ENCODE measurements at places on chromosomes 6 and 20. TPM values are rescaled to one million over a fixed set of nuclear protein-coding genes. Genes with fewer than 3 reads are reported as not detected.

- peak; percentile 46 for DNase-seq
These were observed 54.9 kb upstream of the FRMD1 start for GRCh38 chr6:168133687-168134559.

DNA sequence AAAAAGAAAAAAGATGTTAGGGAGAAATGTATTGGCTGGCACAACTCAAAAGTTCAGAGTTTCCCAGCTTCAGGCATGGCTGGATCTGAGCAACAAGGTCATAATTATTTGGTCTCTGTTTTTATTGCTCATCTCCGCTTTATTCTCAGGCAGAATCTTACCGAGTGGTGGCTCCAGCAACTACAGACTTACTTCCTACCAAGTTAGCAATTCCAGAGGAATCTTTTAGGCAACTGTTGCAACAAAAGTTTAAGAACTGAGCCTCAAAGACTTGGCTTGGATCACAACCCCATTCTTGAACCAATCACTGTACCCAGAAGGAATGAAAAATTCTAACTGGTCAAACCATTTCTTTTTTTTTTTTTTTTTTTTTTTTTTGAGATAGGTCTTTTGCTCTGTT, 35.5 kb upstream of the NCOA3 start:
- DNase-seq: no peak

DNA sequence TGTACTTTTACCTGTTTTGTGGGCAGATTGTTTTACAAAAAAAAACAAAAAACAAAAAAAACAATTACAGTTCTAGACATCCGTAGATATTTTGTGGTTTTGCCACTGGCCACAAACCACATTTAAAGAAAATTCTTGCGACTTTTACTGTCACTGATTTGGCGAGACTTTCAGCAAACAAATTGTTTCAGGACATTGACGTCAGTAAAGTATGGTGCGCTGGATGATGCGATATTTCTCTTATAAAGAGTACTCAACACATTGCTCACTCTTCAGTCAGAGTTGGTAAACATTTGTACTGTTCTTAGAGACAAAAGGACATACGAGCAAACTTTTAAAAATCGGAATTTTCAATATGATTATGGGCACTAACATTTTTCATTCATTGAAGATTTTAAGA, 229.8 kb downstream of the HAO1 start:
- no peak for DNase-seq

- no peak for DNase-seq
These were observed 170.7 kb downstream of the SLC16A10 start for GRCh38 chr6:111258010-111258409.

DNA sequence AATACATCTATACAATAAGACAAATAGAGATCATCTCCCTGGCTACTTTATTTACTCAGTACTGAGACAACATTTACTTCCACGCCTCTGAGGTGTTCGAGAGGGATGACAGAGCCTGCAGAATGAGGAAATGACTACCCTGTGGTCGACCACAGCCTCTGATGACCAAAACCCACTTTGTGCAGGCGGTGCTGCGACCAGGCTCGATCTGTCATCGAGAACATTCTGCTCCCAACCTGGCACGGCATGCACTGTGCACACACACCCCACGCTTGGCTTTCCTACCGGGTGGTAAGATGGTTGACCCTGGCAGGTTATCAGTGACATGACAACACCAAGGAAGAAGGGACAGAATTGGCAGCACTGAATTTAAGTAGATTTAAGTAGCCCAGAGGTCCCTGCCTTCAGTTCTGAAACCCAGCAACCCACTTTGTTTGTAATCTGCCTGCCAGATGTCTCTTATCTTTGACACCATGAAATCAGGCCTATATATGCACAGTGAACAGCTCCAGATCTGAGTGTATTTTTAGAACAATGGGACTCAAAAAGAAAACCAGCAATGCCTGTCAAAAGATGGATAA, 42.6 kb downstream of the TTI1 start:
- DNase-seq: no peak

- no peak for DNase-seq
These were observed 481.5 kb downstream of the CD109 start for GRCh38 chr6:74177506-74177905.

- no peak for DNase-seq
These were observed 28.1 kb downstream of the ROS1 start for GRCh38 chr6:117397536-117398227.

DNA sequence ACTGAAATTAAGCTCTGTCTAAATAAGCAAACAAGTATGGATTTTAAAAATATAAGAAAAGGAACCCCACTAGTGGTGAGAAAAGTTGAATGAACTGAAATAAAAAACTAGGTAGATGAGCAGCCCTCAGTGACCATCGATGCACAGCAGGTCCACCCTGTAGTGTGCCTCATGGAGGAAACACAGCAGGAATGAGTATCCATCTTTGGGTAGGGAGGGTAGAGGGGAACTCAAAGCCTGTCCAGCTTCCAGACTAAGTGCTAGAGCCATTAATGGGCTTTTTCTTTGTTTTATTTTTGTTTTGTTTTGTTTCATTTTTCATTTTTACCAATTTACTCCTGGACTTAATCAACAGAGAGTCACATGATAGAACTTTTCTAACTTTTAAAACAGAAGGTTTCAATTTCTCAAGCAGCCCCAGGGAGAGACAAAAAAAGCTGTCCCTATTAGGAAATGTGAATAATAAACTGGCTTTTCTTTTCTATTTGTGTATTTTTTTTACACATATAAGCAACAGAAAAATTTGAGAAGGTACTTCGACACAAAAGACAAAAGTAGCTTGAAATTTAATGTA, 700.6 kb downstream of the HACE1 start:
- no peak for DNase-seq

DNA sequence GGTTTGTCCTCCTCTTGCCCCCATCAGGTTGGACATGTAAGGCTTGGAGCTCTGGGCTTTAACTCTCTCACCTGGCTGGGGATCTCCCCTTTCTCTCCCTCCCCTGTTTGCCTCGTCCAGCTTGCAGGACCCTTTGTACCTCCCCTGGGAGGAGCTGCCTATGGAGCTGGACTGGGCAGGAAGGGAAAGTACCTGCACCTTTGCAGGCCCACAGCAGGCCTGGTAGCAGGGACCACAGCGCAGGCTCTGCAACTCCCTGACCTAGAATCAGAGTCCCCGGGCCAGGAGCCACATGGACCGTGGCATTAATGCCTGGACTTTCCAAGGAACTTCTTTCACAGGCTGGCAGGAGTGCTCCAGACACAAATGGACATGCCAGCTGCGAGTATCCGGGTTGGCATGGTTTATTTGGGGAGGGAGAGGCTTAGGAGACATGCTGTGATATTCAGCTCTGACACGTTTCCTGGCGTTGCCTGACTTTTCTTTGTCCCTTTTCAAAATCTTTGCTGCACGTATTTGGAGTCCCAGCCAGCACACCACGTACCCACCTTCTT, 268.5 kb upstream of the EXOC2 start:
- DNase-seq: no peak

The BTN1A1 gene
- total RNA-seq: not detected

The EPPIN gene
- total RNA-seq: not detected

GRCh38 chr6:117545161-117545595, 57.1 kb downstream of the GOPC start:
- no peak for DNase-seq

DNA sequence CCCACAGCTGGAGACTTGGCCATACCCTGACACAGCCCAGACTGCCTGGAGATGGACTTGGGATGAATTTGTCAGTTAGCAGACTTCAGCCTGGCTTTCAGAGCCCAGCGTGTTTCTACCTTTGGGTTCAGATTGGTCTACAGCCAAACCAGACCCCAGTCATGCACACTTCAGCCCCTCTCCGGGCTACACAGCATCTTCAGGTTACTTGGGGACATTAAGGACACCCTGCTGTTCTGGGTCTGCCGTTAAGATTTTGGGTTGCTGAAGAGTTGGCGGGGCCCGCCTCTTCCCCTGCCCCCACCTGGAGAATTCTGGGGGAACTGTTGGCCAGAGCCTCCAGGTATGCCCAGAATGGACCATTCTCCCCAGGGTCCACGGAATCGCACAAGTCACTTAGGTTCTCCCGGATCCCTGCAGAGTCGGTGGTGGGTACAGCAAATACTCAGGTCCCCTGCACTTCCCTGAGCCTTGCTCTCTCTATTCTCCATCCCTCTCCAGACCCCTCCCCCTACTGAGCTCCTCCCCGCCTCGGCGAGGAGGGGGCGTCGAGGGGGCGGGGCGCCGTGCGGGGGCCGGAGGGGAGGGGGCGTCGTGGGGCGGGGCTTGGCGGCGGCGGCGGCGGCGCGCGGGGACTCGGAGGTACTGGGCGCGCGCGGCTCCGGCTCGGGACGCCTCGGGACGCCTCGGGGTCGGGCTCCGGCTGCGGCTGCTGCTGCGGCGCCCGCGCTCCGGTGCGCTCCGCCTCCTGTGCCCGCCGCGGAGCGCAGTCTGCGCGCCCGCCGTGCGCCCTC, at the start of gene PTK7:
Gene PTK7, plus strand, starts transcription at position 645 of the 794 bp plus-strand sequence. CDS start 175 bp downstream, outside the sequence.
- peak; percentile 77 for DNase-seq

GRCh38 chr6:98463038-98464000, 371.1 kb upstream of the POU3F2 start:
- no peak for DNase-seq

The KCNK15 gene
- 0.75 TPM for total RNA-seq

- no peak for DNase-seq
These were observed 138.8 kb upstream of the RNF217 start for GRCh38 chr6:124823240-124824111.

- no peak for DNase-seq
These were observed 10.6 kb downstream of the FKBP5 start for GRCh38 chr6:35678021-35678654.

The SLC22A16 gene
- total RNA-seq: not detected

GRCh38 chr20:49694450-49695071, 19.1 kb downstream of the B4GALT5 start:
- DNase-seq: no peak

GRCh38 chr6:154441995-154442310, 68.5 kb downstream of the CNKSR3 start:
- no peak for DNase-seq

DNA sequence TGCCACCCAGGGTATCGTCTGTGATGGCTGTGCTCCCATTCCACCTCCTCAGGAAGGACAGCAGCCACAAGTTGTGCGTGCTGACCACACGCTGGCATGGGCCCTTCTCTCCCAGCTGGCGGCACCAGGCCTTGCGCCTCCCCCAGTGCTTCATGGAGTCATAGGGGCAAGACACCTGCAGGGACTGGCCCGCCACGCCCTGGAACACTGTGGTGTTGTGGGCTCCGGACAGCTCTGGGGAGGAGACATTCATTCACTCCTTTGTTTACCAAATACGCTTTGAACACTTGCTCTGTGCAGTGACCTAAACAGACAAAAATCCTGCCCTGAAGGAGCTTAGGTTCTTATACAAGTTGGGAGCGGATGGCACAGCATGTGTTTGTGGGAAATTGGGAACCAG, 1.5 kb downstream of the TREM2 start:
- DNase-seq: no peak

DNA sequence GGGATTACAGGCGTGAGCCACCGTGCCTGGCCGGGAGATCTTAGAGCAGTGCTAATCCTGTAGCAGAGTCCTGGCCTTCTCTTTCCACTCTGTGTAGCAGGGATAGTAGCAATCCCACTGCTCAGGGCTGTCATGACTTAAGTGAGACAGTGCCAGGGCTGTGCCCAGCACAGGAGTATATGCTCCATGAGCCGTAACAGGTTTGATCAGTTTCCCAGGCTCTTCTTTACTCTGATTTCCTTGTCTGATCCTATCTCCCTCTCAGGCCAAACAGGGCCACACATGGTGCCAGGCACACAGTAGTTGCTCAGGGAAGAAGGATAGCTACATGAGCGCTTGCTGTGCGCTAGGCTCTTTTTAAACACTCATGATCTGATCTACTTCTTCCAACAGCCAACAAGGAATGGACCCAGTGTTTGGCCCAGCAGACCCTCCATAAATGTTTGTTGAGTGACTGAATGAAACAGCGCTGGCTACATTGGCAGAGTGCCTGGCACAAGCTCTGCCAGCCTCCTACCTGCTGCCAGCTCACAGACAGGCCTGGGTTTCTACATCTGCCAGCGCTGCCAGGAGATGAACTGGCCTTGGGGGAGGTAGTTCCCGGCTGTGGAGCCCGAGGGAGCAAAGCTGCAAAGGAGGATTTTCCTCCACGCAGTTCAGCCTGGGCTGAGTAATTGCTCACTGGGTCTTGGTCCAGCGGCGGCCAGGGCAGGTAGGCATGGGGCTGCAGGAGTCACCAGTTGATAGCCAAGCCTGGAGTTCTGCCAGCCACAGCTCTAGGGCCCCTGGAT, 36.9 kb downstream of the SNAI1 start:
- peak; percentile 54 for DNase-seq

DNA sequence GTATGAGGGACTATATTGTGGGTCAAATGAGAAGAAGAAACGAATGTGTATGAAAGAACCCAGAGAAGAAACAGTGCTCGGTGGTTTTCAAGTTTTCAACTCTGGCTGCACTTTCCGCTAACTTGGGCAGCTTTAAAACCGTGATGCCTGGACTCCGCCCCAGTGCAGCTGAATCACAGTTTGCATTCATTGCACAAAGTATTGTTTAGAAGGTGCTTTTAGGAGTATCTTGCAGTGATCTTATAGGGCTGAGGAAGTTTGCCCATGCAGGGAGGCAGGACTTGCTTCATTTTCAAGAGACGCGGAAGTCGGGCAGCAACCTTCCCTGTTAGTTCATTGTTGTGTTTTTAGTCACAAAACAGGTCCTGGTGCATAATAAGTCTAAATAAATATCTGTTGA, 52.7 kb downstream of the RSPH3 start:
- DNase-seq: no peak

GRCh38 chr6:125855783-125856182, 65.0 kb downstream of the NCOA7 start:
- DNase-seq: no peak

The SLCO4A1 gene
- 1.2 TPM for total RNA-seq

The ADTRP gene
- total RNA-seq: 0.09 TPM

The PROKR2 gene
- total RNA-seq: not detected

GRCh38 chr6:45619994-45620471, 242.3 kb upstream of the SUPT3H start:
- no peak for DNase-seq

The CRISP3 gene
- 0.47 TPM for total RNA-seq

All from pancreas (tissue), 10 donors.